Stomach (tissue), 19 donors: ENCODE measurements at places on chromosomes 2 and 18. TPM values are rescaled to one million over a fixed set of nuclear protein-coding genes. Genes with fewer than 3 reads are reported as not detected.

MEIS1 gene
- total RNA-seq, result 172 TPM

ARHGAP15 gene
- not detected for total RNA-seq

ARL4C gene
- total RNA-seq, result 13.6 TPM

MAP3K19 gene
- not detected for total RNA-seq

KIAA2012 gene
- total RNA-seq, result not detected

CDH2 gene
- 7.7 TPM for total RNA-seq

HOXD3 gene
- total RNA-seq, result 2.5 TPM

CYTIP gene
- total RNA-seq, result 24.8 TPM

- no peak overlapping the region for H3K27ac ChIP-seq
- no peaks in the 10 kb centered on the region for H3K4me1 ChIP-seq
- H3K36me3 ChIP-seq, result no peaks in the 10 kb centered on the region
- no peaks in the 10 kb centered on the region for H3K27me3 ChIP-seq
- no peak for DNase-seq
Measured at GRCh38 chr2:171407030-171407675, 26.6 kb downstream of the METTL8 start.

DNA sequence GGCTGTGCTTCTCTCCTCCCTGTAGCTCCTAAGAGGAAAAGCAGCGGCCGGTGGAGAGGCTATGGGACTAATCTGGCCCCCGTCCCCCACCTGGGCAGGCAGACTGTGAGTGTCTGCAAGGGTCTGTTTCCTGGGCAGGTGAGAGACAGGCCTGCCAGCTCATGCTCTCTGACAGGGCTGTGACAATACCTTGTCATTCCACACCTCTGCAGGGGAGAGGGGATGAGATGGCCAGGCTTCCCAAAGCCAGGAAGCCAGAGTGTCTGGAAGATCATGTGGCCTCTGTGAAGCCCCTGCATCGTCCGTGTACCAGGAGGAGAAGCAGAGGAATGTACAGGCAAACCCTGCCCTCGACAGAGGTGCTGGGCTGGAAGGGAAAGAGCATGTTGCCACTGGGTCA is 142.5 kb upstream of the GATA6 start:
- peaks cover 20% of the 10 kb centered on the region for H3K4me1 ChIP-seq
- peak overlapping the region; percentile 47 for H3K27ac ChIP-seq
- H3K27me3 ChIP-seq, result no peaks in the 10 kb centered on the region

- no peaks in the 10 kb centered on the region for H3K4me1 ChIP-seq
- H3K27me3 ChIP-seq, result no peaks in the 10 kb centered on the region
- no peak overlapping the region for H3K4me3 ChIP-seq
- no peak overlapping the region for H3K27ac ChIP-seq
- no peak for DNase-seq
Measured at GRCh38 chr2:153939124-153939796, 67.5 kb downstream of the GALNT13 start.

- H3K27ac ChIP-seq, result no peak overlapping the region
- DNase-seq, result no peak
- no peaks in the 10 kb centered on the region for H3K27me3 ChIP-seq
- H3K36me3 ChIP-seq, result no peaks in the 10 kb centered on the region
- H3K4me3 ChIP-seq, result no peak overlapping the region
- H3K4me1 ChIP-seq, result peaks cover 6% of the 10 kb centered on the region
Measured at GRCh38 chr2:86675104-86675503, 45.0 kb upstream of the RMND5A start.

DNA sequence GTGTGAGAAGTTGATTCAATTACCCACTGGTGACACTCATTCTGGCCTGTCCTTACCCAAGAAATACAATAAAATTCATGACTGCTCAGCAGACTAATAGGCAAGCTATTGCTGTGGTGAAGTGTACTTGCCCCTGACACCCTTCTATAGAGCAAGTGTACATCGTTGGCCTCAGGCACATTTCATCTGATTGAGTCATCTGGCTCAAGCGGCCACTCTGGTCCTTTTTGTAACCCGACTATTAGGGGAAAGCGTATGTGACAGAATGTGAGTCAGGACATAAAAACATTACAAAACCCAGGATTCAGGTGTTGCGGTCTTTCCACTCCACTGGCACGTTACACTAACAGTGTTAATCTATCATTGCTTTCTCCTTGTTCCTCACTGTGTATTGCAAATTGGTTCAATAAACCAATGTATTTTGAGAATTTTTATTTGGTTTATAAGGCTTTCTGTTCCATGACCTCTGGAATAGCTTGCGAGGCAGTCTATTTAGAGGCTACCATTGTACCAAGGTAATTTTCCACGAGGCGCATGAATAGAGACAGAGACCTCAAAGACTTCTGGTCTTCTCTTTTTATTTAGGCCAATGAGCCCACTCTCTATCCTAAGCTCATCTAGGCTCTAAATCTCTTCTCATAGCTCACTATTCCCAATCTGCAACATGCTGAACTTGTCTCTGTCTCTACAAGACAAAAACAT is 10.2 kb upstream of the TTC32 start:
- DNase-seq, result no peak
- H3K4me3 ChIP-seq, result no peak overlapping the region
- H3K27ac ChIP-seq, result no peak overlapping the region
- peaks cover 28% of the 10 kb centered on the region for H3K36me3 ChIP-seq

- no peaks in the 10 kb centered on the region for H3K36me3 ChIP-seq
- DNase-seq, result no peak
- H3K4me1 ChIP-seq, result no peaks in the 10 kb centered on the region
- H3K27me3 ChIP-seq, result no peaks in the 10 kb centered on the region
- H3K4me3 ChIP-seq, result no peak overlapping the region
- no peak overlapping the region for H3K27ac ChIP-seq
Measured at GRCh38 chr18:24346254-24346653, 51.4 kb downstream of the OSBPL1A start.

DNA sequence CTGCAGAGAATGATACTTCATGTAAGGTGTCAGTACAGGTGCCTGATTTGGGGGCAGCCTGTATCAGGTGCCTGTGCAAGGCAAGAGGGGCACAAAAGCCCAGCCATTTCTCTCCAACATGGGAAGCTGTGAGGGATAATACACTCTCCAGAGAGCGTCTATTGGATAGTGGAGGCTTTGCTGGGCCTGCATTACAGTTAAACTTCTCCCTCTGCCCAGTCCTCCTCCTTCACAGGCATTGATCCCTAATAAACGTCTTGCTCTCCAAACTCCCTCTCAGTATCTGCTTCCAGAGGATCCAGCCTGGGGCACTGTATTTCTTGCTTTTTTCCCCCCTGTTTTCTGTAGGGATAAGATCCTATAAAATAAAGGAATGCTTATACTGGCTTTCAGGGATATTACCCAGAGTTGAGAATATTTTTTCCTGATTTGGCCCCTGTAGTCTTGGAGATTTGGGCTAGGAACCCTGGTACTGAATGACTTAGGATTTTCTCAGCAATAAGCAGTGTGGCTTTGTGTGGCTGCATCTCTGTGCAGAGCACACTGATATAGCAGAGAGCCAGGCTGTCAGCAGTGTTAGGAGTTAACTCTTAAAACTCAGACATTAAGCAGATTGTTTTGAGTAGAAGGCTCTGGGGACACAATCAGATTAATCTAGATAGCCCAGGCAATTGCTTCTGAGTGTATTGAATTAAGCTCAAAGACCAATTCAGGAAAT is 330.6 kb downstream of the CYRIA start:
- no peaks in the 10 kb centered on the region for H3K27me3 ChIP-seq
- H3K36me3 ChIP-seq, result no peaks in the 10 kb centered on the region
- no peak overlapping the region for H3K27ac ChIP-seq
- no peaks in the 10 kb centered on the region for H3K4me1 ChIP-seq
- H3K4me3 ChIP-seq, result no peak overlapping the region

- peak overlapping the region; percentile 24 for H3K4me3 ChIP-seq
- H3K27ac ChIP-seq, result no peak overlapping the region
- peaks cover 7% of the 10 kb centered on the region for H3K4me1 ChIP-seq
- H3K36me3 ChIP-seq, result no peaks in the 10 kb centered on the region
- DNase-seq, result peak; percentile 43
- no peaks in the 10 kb centered on the region for H3K27me3 ChIP-seq
Measured at GRCh38 chr2:150120326-150120955, 367.0 kb downstream of the RND3 start.

- no peak overlapping the region for H3K27ac ChIP-seq
- H3K4me1 ChIP-seq, result peaks cover 15% of the 10 kb centered on the region
- no peaks in the 10 kb centered on the region for H3K27me3 ChIP-seq
- no peak overlapping the region for H3K4me3 ChIP-seq
- peaks cover 80% of the 10 kb centered on the region for H3K36me3 ChIP-seq
Measured at GRCh38 chr2:24261441-24261840, 86.6 kb downstream of the FAM228A start.

- H3K4me3 ChIP-seq, result no peak overlapping the region
- peaks cover 14% of the 10 kb centered on the region for H3K36me3 ChIP-seq
- no peak for DNase-seq
- no peak overlapping the region for H3K27ac ChIP-seq
Measured at GRCh38 chr2:197102231-197102630, 175.7 kb upstream of the PGAP1 start.

- peak; percentile 26 for DNase-seq
- no peaks in the 10 kb centered on the region for H3K27me3 ChIP-seq
- no peak overlapping the region for H3K4me3 ChIP-seq
- no peak overlapping the region for H3K27ac ChIP-seq
- H3K4me1 ChIP-seq, result no peaks in the 10 kb centered on the region
- no peaks in the 10 kb centered on the region for H3K36me3 ChIP-seq
Measured at GRCh38 chr2:51013079-51013932, 18.6 kb downstream of the NRXN1 start.

- H3K4me3 ChIP-seq, result no peak overlapping the region
- no peak for DNase-seq
- H3K36me3 ChIP-seq, result no peaks in the 10 kb centered on the region
- no peaks in the 10 kb centered on the region for H3K27me3 ChIP-seq
- H3K27ac ChIP-seq, result no peak overlapping the region
Measured at GRCh38 chr2:143192716-143193115, 63.5 kb downstream of the ARHGAP15 start.

- H3K4me3 ChIP-seq, result no peak overlapping the region
- no peak overlapping the region for H3K27ac ChIP-seq
- no peaks in the 10 kb centered on the region for H3K36me3 ChIP-seq
- peak; percentile 32 for DNase-seq
Measured at GRCh38 chr2:127355407-127356008, 32.3 kb downstream of the MAP3K2 start.

GRCh38 chr18:50700245-50701165 is 119.3 kb downstream of the MRO start:
- no peaks in the 10 kb centered on the region for H3K27me3 ChIP-seq
- no peak for DNase-seq
- no peaks in the 10 kb centered on the region for H3K4me1 ChIP-seq
- no peaks in the 10 kb centered on the region for H3K36me3 ChIP-seq

DNA sequence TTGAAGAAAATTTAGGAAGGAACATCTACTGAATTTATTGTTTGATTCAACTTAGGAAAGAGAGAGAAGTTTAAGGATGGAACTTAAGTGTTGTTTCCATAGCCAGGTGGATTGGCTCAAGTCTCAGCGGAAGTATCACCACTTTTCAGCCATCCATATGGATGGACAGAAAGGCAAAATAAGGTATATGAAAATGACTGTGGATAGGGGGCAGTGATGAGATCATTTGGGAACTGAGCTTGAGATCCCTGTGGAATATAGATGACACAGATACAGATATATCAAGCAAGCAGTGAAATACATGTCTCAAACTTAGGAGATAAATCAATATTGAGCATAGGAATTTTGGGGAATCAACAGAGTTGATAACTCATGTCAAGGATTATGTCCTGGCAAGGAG is 1462.7 kb upstream of the NXPH2 start:
- no peak overlapping the region for H3K4me3 ChIP-seq
- H3K4me1 ChIP-seq, result no peaks in the 10 kb centered on the region
- H3K27me3 ChIP-seq, result no peaks in the 10 kb centered on the region
- no peaks in the 10 kb centered on the region for H3K36me3 ChIP-seq
- no peak overlapping the region for H3K27ac ChIP-seq

DNA sequence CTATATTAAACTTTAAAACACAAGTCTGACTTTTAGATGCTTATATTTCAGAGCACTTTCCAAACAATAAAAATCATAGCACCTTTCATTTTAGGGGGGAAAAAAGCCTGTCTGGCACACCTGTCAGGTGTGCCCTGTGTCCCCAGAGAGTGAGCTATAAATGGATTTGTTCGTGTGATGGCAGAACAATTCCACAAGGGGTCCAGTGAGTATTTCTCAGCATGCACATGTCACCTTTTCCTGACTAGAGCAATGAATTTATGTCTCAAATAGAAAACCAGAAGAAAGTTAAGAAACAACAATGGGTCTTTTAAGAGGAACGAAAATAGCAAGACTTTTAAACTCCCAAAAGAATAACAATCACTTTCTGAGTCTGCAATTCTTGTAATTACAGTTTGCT is 55.9 kb downstream of the ACVR1C start:
- no peaks in the 10 kb centered on the region for H3K27me3 ChIP-seq
- H3K27ac ChIP-seq, result no peak overlapping the region
- H3K4me3 ChIP-seq, result no peak overlapping the region

GRCh38 chr2:215290980-215291599 is 20.8 kb upstream of the ATIC start:
- no peaks in the 10 kb centered on the region for H3K36me3 ChIP-seq
- DNase-seq, result no peak
- no peaks in the 10 kb centered on the region for H3K4me1 ChIP-seq
- H3K4me3 ChIP-seq, result no peak overlapping the region

DNA sequence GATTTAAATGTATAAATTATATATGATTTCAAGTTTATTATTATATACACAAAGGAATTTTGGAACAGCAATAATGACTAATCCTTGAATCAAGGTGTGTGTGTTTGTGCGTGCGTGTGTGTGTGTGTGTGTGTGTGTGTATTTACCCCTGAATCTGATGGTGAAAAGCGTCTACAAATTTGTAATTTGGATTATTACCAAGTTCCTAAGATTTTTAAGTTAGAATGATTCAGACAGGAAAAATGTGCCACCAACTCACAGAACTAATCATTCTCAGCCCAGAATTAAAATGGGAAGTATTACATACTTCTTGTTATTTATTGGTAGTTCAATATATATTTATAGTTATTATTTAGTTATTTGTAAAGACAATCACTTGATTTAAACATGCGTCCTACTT is 12.3 kb downstream of the CALCRL start:
- H3K4me3 ChIP-seq, result no peak overlapping the region
- DNase-seq, result no peak
- no peaks in the 10 kb centered on the region for H3K27me3 ChIP-seq
- H3K27ac ChIP-seq, result no peak overlapping the region
- H3K36me3 ChIP-seq, result no peaks in the 10 kb centered on the region

DNA sequence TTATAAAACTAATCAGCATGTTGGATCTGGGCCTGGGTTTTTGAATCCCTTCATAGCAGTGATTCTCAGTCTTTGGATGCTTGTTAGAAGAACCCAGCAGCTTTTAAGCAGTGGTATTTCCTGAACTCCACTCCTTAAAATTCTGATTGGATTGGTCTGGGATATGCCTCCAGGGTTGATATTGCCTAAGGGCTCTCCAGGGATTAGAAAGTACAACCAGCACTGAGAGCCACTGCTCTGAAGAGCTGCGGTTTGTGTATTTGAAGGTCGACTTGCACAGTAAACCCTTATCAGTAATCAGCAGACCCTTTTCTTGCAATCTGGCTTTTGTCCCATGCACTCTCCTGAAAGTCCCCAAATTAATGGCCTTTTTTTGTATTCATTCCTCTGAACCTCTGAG is 17.0 kb upstream of the RBMS1 start:
- H3K4me3 ChIP-seq, result no peak overlapping the region
- no peaks in the 10 kb centered on the region for H3K4me1 ChIP-seq
- H3K27me3 ChIP-seq, result no peaks in the 10 kb centered on the region
- H3K36me3 ChIP-seq, result no peaks in the 10 kb centered on the region
